ENCODE measurements at places on chromosomes 3 and 15. TPM values are rescaled to one million over a fixed set of nuclear protein-coding genes. Genes with fewer than 3 reads are reported as not detected.

Gene SAMMSON
- total RNA-seq: not detected

Gene EMC7
- 23.8 TPM for total RNA-seq

- peak; percentile 49 for DNase-seq
These were observed 110.4 kb downstream of the LRRC28 start for GRCh38 chr15:99361545-99362185.

Gene PLA2G4F
- not detected for total RNA-seq

Gene SLC38A3
- under 0.01 TPM for total RNA-seq

- DNase-seq: no peak
These were observed 55.9 kb downstream of the C3orf20 start for GRCh38 chr3:14730703-14731382.

Measured in lung microvascular endothelial cell (primary cell).